Heart right ventricle (tissue), 16 donors: ENCODE measurements at places on chromosomes 7 and 10.

GRCh38 chr7:26035552-26035951 is 116.4 kb upstream of the NFE2L3 start:
- no peak overlapping the region for H3K27ac ChIP-seq
- H3K36me3 ChIP-seq = no peaks in the 10 kb centered on the region
- DNase-seq = no peak
- no peaks in the 10 kb centered on the region for H3K4me1 ChIP-seq
- no peak overlapping the region for H3K4me3 ChIP-seq
- H3K27me3 ChIP-seq = peaks cover 18% of the 10 kb centered on the region

GRCh38 chr7:25850216-25850615 is 301.8 kb upstream of the NFE2L3 start:
- peaks cover 48% of the 10 kb centered on the region for H3K27me3 ChIP-seq
- H3K4me3 ChIP-seq = no peak overlapping the region
- peaks cover 73% of the 10 kb centered on the region for H3K4me1 ChIP-seq
- no peak for DNase-seq
- H3K36me3 ChIP-seq = no peaks in the 10 kb centered on the region

- no peak for DNase-seq
- H3K4me1 ChIP-seq = peaks cover 7% of the 10 kb centered on the region
- no peak overlapping the region for H3K27ac ChIP-seq
These were observed 62.1 kb upstream of the ZNF746 start for GRCh38 chr7:149559711-149560110.

- no peaks in the 10 kb centered on the region for H3K27me3 ChIP-seq
- H3K4me1 ChIP-seq = peaks cover 15% of the 10 kb centered on the region
- H3K4me3 ChIP-seq = no peak overlapping the region
- peaks cover 14% of the 10 kb centered on the region for H3K36me3 ChIP-seq
- DNase-seq = no peak
These were observed 79.3 kb upstream of the AFAP1L2 start for GRCh38 chr10:114483575-114483974.

GRCh38 chr7:66371096-66371824 is 166.1 kb downstream of the TPST1 start:
- no peaks in the 10 kb centered on the region for H3K36me3 ChIP-seq
- no peak overlapping the region for H3K4me3 ChIP-seq
- no peak overlapping the region for H3K27ac ChIP-seq
- no peaks in the 10 kb centered on the region for H3K4me1 ChIP-seq
- no peak for DNase-seq

- H3K27me3 ChIP-seq = no peaks in the 10 kb centered on the region
- H3K36me3 ChIP-seq = no peaks in the 10 kb centered on the region
- H3K4me1 ChIP-seq = no peaks in the 10 kb centered on the region
- H3K27ac ChIP-seq = no peak overlapping the region
These were observed 55.9 kb upstream of the PAPSS2 start for GRCh38 chr10:87603769-87604168.

DNA sequence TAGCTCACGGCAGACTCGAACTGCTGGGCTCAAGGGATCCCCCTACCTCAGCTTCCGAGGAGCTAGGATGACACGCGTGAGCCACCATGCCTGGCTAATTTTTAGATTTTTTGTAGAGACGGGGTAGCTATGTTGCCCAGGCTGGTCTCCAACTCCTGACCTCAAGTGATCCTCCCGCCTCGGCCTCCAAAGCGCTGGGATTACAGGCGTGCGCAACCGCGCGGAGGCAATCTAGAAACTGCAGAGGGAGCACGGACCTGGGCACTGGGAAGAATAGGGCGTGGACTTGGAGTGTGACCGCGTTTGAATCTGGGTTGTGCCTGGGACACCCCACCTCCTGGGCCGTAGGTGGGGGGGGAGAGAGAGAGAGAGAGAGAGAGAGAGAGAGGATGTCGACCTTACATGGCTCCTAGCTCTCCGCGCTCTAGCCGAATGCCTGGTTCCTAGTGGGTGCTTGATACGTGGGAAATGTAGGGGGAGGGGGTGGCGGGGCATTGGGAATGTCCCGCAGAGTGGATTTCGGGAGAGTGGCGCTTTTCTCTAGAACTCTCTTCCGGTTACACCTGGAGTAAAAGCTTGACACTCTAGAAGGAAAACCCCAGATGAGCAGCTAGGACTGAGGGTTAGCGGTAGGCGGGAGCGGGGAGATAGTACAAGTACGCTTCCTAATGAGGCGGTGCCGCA is 1.2 kb upstream of the MAP3K8 start:
- peaks cover 52% of the 10 kb centered on the region for H3K4me1 ChIP-seq
- H3K4me3 ChIP-seq = peak overlapping the region; percentile 89
- no peaks in the 10 kb centered on the region for H3K36me3 ChIP-seq
- H3K27ac ChIP-seq = peak overlapping the region; percentile 99
- H3K27me3 ChIP-seq = no peaks in the 10 kb centered on the region

- H3K4me1 ChIP-seq = peaks cover 13% of the 10 kb centered on the region
- H3K4me3 ChIP-seq = peak overlapping the region; percentile 96
- no peak for DNase-seq
- peak overlapping the region; percentile 99 for H3K27ac ChIP-seq
These were observed 652 bp upstream of the VPS26A start for GRCh38 chr10:69123306-69123746.

DNA sequence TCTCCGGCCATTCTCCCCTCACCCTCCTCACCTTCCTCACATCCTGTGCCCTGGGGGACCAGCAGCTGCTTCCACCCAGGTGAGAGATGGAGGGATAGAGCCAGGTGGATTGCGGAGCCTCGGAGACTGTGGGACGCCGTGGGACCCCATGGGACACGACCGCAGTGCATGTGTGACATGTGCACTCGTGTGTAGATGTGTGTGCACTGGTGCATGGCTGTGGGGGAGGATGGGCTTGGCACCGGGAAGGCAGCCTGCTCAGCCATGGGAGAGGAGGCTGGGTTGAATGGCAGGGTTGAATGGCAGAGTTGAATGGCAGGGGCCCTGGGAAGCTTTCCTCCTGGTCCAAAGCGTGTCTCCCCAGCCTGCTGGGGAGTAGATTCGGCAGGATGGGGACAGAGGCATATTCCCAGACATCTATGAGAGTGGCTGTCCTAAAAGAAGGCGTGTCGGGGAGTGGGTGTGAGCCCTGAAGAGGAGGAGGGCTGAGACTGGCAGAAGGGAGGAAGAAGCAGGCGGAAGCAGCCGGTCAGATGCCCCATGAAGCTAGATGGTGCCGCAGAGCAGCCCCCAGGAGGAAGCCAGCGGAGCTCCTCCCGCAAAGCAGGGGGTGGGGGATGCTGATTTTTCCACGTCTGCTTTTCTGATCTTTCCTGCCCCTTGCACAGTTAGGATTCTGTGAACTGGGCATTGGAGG is 815 bp downstream of the GIMAP8 start:
- peaks cover 46% of the 10 kb centered on the region for H3K4me1 ChIP-seq
- H3K27me3 ChIP-seq = no peaks in the 10 kb centered on the region
- DNase-seq = peak; percentile 57
- H3K4me3 ChIP-seq = peak overlapping the region; percentile 60
- H3K27ac ChIP-seq = peak overlapping the region; percentile 93
- no peaks in the 10 kb centered on the region for H3K36me3 ChIP-seq

DNA sequence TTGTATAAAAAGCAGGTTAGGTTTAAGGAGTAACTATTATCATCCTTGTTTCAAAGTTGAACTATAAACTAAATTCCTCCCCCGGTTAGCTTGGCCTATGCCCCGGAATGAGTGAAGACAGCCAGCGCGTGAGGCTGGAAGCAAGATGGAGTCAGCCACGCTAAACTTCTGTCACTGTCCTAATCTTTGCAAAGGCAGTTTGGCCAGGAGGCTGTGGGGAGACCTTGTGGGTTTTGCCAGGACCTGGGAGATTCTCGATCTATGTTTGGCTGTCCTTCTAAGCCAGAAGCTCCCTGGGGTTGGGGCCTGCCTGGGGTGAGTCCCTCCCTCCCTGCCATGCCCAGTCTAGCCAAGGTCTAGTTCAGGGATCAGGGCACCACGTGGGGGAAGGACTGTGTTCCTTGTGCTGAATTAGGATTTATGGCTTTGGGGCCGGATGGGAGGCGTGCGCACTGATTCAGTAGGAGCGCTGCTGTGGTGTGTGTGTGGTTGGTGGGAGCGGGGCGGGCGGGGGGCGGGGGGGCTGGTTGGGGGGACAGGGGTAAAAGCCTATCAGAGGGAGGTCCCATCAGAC is 871 bp upstream of the GTF2IRD1 start:
- H3K36me3 ChIP-seq = no peaks in the 10 kb centered on the region
- DNase-seq = no peak
- peak overlapping the region; percentile 91 for H3K27ac ChIP-seq
- no peaks in the 10 kb centered on the region for H3K4me1 ChIP-seq
